NCI-H1092 (cell line): ENCODE measurements at places on chromosomes 6 and 20.

GRCh38 chr20:46031701-46032254 lies 2.8 kb downstream of the SLC12A5 start:
- peak; percentile 67 for DNase-seq

- DNase-seq, result no peak
These were observed 52.7 kb downstream of the IL20RA start for GRCh38 chr6:136992113-136992512.

GRCh38 chr20:911882-912600 lies 4.1 kb downstream of the ANGPT4 start:
- no peak for DNase-seq

DNA sequence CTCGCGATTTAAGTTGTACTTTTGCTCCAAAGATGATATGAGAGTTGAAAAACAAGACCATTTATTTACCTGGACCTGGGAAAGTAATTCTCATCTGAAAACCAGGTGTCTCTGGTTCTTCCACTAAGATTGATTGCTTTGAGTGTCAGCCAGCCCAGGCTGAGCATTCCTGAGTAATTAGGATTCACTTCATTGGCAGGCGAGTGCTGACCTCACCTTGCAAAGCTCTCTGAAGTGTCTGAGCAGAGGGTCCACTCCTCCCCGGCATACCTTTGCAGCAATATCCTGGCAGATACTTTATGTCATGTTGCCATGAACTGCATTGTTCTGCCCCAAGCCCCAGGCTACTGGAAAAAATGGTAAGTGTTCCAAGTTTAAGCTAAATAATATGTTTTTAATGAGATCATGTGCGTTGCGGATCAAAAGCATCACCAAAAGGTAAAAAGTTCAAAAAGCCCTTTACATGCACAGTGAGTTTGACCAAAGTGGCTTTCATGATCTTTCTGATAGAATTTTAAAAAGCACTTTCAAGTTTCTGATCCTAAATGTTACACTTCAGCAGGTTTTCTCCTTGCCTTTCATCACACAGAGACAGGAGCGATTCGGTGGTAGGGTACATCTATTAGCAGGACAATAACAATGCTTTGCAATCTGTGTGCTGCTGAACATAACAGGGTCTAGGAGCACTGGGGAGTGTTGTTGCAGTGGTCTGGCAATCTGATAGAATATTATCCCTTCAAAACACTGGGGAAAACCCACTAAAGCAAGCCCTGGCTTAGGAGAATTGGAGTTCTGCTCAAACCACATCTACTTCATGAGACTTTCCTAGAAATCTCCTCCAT lies 127.8 kb upstream of the EEF1E1 start:
- no peak for DNase-seq

- no peak for DNase-seq
These were observed 289.5 kb downstream of the CDH4 start for GRCh38 chr20:61541537-61541936.
